ENCODE measurements at places on chromosomes 6 and 20.
A peak's percentile ranks its signal among the peaks of the same experiment; 100 is the strongest.

DNA sequence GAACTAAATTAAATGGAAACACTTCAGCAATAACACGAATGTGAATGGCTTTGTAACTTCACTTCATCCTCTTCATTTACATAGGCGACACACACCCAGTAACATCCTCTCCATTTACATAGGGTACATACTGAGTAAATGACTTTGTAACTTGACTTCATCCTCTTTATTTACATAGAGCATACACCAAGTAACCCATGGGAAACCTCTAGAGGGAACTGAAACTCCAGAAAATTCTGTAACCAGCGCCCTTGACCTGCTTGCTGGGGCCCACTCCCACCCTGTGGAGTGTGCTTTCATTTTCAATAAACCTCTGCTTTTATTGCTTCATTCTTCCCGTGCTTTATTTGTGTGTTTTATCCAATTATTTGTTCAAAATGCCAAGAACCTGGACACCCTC lies 81.6 kb upstream of the OPRM1 start:
- no peak for DNase-seq

DNA sequence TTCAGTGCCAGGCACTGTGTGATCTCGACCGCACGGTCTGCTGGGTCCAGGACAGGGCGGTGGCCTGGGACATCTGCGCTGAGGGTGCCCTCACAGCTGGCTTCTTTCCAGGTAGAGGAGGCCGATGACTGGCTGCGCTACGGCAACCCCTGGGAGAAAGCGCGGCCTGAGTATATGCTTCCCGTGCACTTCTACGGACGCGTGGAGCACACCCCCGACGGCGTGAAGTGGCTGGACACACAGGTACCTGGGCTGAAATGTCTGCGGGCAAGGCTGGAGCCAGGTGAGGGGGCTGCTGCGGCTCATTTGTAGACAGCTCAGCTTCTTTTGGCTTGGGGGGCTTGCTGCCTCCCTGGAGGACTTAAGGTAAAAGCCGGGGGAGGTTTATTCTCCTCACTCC lies 26.6 kb downstream of the PYGB start:
- DNase-seq: no peak

GRCh38 chr6:20198775-20199174 lies 13.5 kb downstream of the MBOAT1 start:
- no peak for DNase-seq

- DNase-seq: peak; percentile 63
Measured at GRCh38 chr20:35616465-35617396, 1.1 kb downstream of the SPAG4 start.

- no peak for DNase-seq
Measured at GRCh38 chr6:30062471-30063178, 1.6 kb downstream of the POLR1H start.

GRCh38 chr6:134908906-134909516 lies 40.9 kb downstream of the ALDH8A1 start:
- no peak for DNase-seq

DNA sequence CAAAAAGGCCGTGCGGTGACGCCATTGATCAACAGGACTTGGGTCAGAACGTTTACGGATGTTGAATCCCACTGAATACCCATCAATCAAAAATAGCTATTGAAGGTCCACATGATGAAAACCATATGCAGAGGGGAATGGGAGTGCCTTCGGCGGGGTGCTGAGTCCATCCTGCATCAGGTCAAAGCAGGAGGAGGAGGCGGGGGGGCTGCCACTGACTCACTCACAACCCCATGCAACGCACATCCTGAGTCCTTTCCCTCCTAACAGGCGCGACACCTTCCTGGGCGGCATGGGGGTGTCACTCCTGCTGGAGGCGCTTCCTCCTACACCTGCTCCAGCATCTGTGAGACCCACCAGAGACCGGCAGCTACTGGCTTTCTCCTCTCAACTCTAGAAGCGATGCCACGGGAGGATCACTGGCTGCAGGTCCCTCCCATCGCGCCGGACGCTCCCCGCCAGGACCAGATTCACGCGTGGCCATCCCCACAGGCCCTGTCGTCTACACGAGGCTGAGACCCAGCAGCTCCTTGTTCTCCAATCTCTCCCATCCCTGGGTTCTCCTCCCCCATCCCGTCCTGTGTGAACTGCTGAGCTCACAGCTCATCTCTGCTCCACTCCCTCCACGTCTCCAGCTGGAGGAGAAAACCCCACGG lies 170.6 kb upstream of the THBS2 start:
- no peak for DNase-seq

GRCh38 chr6:162854734-162855191 lies 127.0 kb downstream of the PACRG start:
- DNase-seq: no peak

- no peak for DNase-seq
Measured at GRCh38 chr6:166057431-166057830, 110.2 kb downstream of the TBXT start.

Measured in esophagus squamous epithelium (tissue), 5 donors.